ENCODE measurements at places on chromosomes 13 and 19.

GRCh38 chr13:27044837-27045570 lies 126.6 kb downstream of the USP12 start:
- DNase-seq, result no peak

GRCh38 chr13:113207890-113208420 lies 514 bp downstream of the PCID2 start:
- no peak for DNase-seq

- no peak for DNase-seq
Observed at GRCh38 chr19:367963-368629, 23.5 kb upstream of the MIER2 start.

DNA sequence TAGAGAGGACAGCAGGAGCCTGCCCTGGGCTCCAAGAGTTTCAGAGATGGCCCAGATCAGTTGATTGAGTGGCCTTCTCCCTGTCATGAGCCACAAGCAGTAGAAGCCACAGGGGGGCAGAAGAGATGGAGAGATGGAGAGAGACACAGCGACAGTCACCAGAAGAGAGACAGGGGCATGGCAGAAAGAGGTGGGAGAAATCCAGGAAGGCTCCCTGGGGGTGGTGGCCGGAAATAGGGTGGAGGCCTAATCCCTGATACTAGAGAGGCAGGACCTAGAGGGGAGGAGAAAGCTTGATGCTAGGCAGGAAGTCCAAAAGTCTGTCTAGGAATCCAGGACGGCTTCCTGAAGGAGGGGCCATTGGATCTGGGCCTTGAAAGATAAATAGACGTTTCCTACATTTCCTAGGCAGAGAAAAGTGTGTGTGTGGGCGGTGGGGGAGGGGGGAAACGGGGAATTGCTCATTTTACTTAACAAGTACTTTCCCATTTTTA lies 9.6 kb upstream of the TPM4 start:
- peak; percentile 12 for DNase-seq

- DNase-seq, result no peak
Observed at GRCh38 chr19:18541992-18542940, 1.1 kb downstream of the FKBP8 start.

- DNase-seq, result no peak
Observed at GRCh38 chr13:101763191-101763590, 310.7 kb downstream of the ITGBL1 start.

DNA sequence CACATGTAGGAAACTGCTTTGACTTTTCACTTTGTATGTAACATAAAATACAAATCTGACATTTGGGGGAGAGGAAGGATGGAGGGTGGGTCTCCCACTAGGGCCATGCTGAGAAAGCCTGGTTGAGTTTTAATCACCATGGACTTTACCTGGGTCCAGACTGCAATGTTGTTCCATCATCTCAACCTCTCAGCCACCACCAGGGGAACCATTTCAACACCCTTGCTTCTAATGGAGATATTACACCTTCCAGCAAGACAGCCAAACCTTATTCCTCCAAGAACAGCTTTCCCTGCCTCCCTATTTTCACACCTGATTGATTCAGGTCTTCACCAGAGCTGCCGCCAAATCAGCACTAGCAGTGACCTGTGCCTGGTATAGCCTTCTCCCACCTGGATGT lies 56.0 kb downstream of the ZAR1L start:
- DNase-seq, result no peak

GRCh38 chr13:62337109-62337880 lies 921.6 kb upstream of the PCDH20 start:
- DNase-seq, result no peak

- no peak for DNase-seq
Observed at GRCh38 chr13:112652512-112653070, 37.2 kb upstream of the ATP11A start.

DNA sequence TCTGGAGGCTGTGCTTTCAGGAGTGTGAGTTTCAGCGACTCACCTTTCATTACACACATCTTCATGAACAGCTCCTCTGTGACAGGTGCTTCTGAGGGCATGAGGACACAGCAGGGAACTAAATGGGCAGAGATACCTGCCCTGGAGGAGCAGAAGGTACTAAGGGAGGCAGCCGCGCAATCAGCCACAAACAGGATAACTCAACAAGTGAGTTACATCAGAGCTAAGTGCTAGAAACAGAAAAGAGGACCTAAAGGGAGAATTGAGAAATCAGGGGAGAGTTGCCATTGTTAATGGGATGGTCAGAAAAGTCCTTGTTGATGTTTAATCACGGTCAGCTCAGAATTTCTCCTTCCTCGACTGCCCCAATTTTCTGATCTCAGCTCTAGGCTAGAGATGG lies 42.5 kb downstream of the SYDE1 start:
- DNase-seq, result no peak

DNA sequence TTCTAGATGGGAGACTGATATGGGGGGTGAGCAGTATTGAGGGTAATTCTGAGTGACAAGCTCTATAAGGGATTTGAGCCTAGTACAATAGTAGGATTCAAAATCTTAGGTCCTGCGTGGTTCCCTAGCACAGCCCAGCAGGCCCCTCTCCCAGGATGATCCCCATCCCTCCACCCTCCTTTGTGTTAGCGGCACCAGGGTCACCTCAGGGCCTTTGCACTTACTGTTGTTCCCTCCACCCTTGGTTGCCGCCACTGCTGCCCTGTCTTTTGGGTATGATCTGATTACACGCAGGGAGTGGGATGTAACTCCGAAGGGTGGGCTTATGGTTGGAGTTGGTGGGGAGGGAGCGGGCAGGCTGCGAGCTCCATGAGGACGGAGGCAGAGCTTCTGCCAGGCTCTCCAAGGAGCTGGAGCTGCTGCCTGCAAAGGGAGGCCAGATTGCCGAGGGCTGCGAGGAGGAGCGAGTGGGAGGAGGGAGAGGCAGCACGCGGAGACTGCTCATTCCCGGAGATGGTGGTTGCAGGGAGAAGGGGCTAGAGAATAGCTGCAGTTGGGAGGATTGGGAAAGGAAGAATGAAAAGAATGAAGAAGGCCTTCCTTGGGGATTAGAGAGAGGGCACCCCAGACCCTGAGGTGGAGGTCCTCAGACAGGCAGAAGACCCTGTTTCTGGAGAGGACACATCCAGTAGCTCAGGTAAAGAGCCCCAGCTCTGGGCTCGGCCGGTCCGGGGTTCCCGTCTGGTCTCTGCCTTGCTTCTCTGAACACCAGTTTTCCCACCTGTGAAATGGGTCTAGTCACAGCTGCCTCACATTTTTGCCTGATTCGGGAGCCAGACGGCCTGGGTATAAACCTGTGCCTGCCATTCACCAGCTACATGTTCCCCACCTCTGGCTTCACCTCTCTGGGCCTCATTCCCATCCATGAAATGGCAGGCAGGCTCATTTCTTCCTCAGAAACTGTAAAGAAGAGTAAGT lies 5.2 kb downstream of the NACC1 start:
- no peak for DNase-seq

DNA sequence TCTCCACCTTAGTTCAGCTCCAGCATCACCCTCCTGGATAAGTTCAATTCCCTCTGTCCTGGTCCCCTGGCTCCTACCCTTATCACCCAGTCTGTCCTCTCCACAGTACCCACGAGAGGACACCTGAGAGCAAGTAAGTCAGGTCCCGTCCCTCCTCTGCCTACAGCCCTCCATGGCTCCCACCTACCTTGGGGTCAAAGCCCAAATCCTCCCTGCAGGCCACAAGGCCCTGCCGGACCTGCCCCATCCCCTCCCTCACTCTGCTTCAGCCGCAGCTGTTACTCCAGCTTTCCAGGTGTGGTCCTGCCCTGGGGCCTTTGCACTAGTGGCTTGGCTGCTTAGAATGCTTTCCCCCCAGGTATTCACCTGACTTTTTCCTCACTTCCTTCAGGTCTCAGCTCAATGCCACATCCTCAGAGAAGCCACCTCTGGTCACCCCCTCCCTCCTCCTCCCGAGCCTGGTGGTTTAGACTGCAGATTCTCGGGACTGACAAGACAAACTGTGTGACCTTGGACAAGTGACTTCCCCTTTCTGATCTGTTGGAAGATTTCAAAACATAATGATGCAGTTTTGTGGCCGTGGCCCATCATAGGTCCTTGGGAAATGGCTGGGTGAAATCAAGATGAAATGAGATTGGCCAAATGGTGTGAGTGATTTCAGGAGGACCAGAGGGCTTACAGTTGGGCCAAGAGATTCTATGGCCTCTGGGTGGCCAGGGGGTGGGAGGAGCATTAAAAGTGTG lies 3.6 kb downstream of the TUBB4A start:
- no peak for DNase-seq

- no peak for DNase-seq
Observed at GRCh38 chr19:46635920-46636761, at the start of gene GNG8. Gene GNG8 (minus strand): TSS chr19:46636202. CDS start chr19:46634682, 1,520 bp downstream.

DNA sequence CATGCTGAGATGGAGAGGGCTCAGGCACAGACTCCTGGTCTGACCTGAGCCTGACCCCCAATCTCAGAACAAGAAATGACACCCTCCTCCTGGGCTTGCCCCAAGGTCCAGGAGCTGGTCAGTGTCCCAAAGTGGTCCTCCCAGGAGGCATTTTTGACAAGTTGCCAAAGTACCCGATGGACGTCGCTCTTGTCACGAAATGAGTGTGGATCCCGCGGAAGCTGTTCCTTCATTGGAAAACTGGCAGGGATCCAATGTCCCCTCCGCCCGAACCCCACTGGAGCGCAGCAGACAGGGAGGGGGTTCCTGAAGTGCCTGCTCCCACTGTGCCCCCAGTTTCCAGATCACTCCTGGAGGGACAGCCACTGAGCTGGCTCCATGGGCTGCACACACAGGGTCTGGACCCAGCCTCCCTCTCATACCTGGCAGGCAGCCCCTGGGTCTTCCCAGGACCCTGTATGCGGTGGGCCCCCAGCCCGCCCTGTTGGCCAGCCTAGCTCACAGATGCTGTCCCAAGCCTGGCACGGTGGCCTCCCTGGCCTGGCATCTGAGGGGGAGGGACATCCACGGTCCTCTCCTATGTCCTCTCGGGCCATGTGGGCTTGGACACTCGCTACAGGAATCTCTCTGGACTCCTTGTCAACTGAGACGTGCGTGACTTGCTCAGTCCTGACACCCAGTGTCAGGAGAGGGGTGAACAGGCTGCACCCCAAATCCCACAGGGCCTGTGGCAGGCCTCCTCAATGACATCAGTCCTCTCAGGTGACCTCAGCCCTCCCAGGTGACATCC lies 12.8 kb upstream of the ZNF14 start:
- no peak for DNase-seq

DNA sequence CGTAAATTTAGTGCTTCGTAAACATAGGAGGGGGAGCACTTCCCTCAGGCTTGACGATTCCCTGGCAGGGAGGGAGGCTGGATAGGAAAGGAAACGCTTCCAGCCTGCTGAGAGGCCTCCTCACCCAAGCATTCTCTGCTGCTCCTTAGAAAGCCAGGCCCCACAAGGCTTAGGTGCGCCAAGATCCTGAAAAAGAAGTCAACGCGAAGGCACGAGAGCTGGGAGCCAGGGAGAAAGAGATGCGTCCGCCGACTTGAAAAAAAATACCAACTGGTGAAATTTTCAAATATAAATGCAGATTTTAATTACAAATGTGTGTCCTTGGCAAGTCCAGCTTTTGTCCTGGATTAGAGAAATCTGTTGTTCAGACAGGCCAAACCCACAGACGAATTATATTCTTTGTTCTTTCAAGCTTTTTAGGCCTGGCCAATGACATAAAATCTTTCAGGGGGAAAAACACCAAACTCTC lies 64.0 kb downstream of the ALOX5AP start:
- no peak for DNase-seq

GRCh38 chr19:35741203-35741515 lies 1.1 kb downstream of the IGFLR1 start:
- DNase-seq, result no peak

DNA sequence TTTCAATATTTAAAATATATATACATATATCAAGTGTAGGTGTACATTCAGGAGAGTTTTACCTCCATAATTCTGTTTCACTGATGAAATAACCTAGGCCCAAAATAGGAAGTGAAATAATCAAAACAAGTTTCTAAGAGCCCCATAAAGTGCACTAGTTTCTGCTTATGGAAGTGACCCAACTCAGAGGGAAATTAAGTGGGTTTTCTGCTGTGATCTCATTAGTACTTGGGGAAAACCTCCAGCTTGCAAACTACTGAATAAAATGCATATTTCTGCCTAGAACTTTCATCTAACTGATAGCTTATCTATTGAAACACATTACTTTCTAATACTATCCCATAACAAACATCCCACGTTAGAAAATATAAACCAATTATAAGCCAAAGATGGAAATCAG lies 45.4 kb upstream of the MIR17HG start:
- no peak for DNase-seq

DNA sequence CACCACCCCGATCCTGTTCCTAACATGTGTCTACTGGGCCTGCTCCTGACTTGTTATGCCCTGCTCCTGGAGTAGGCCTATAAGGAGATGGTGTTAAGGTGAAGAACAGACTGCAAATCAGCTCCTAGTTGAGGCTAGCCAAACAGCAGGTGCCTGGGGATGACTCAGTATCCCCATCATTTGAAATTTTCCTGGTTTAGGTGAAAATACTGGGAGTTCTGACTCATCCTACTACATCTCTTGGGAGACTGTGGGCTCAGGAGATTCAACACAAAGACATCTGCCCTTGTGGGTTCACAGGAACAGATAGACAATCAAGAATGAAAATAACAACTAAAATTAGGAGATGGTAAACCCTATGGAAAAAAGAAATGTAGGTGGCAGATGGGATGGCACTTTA lies 41.2 kb downstream of the BRD4 start:
- DNase-seq, result no peak

- no peak for DNase-seq
Observed at GRCh38 chr13:40514802-40515201, 151.6 kb downstream of the FOXO1 start.

DNA sequence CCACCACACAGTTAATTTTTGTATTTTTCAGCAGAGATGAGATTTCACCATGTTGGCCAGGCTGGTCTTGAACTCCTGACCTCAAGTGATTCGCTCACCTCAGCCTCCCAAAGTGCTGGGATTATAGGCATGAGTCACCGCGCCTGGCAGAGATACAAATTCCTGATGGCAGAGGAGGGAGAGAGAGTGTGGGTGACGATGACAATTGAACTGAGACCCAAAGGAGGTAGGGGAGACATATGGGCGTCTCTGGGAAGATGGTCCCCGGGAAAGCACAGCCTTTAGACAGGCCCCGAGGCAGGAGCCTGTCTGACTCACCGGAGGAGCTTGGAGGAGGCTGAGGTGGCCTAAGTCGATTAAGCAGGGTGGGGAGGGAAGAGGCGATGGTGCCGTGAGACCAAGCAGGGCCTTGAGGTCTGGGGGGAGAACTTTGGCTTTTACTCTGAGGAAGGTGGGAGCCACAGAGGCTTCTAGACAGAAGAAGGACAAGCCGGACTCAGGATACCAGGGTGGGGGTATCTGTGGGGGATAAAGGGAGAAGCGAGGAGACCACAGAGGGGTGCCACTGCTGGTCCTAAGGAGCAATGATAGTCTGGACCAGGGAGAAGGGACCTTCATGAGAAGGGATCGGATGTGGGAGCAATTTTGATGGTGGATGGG lies 38.2 kb downstream of the ARRDC2 start:
- DNase-seq, result no peak

GRCh38 chr13:108113407-108113806 lies 101.9 kb downstream of the LIG4 start:
- no peak for DNase-seq

GRCh38 chr19:4597975-4598671 lies 38.6 kb upstream of the SEMA6B start:
- DNase-seq, result no peak

Data from activated CD4-positive, CD25-positive, alpha-beta regulatory T cell (primary cell).